ENCODE measurements at places on chromosomes 11 and 22.

DNA sequence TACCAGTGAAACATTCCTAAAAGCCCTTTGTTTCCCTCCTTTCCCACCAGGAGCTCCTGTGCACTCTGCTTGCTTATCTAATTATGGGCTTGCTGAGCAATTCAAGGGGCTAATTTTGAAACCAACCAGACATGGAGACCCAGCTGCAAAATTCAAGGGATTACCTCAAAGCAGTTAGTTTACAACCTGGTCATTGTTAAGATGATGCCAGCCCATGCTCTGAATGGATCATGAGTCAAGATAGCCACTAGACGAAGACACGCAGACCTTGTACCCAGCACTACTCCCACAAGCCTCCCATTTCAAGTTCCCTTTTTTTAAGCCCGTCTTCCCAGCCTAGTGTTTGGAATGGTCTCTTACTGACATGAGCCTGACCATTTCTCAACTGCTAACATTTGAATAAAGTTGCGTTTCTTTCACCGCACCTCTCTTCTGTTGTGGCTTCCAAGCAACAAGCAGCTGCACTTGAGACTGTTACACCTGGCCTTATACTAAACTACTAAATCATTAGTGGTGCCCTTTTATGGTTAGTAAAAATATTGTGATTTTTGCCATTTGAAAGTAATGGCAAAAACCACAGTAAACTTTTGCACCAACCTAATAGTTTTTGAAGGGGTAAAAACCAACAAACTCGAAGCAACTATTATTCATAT is 315.3 kb upstream of the LUZP2 start:
- DNase-seq = no peak

GRCh38 chr22:17431179-17431578 is 61.9 kb downstream of the CECR2 start:
- DNase-seq = no peak

GRCh38 chr11:92765965-92766371 is 203.5 kb upstream of the MTNR1B start:
- no peak for DNase-seq

GRCh38 chr22:41929418-41929810 is 2.8 kb upstream of the TNFRSF13C start:
- no peak for DNase-seq

- no peak for DNase-seq
Observed at GRCh38 chr11:132941024-132941646, 591.2 kb downstream of the OPCML start.

DNA sequence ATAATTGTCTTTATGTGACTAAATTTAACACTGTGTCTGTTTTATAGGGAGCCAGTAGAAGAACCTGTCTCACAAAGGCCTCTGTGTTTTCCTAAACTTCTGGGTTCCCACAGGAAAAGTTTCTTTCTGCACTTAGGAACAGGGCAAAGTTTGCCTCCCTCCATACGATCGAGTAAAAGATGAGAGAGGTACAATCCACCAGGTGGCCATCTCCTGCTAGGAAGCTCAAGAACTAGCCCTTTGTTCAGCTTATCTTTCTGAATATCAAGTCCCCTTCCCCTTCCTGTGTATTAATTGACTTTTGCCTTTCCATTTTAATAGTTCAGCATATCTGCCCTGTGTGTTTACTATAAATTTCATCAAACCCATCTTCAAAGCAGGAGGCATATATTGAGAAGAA is 18.0 kb downstream of the CSNK2A3 start:
- DNase-seq = no peak

All from activated CD4-positive, alpha-beta T cell treated with anti-CD3 and anti-CD28 coated beads, Interleukin-2, amount 50 U/mL, for 4 hours (primary cell).